Airway epithelial cell (primary cell): ENCODE measurements at places on chromosomes 4 and X. TPM values are rescaled to one million over a fixed set of nuclear protein-coding genes. Genes with fewer than 3 reads are reported as not detected.

Gene RRH
- not detected in 2 replicates for total RNA-seq

Gene PARM1
- 0.07 TPM in 1 of 2 replicates, not detected in the other for total RNA-seq

Gene SPIN3
- total RNA-seq, result 2.5 and 2.6 TPM in 2 replicates

Gene PDE6B
- total RNA-seq, result not detected in 2 replicates

Gene TMEM156
- 9.2 and 9.5 TPM in 2 replicates for total RNA-seq

Gene PWWP3B
- total RNA-seq, result 0.65 and 0.99 TPM in 2 replicates

Gene GC
- not detected in 2 replicates for total RNA-seq

Gene RAB39B
- total RNA-seq, result not detected in 2 replicates

Gene TEX11
- total RNA-seq, result not detected in 2 replicates

Gene MAGED4
- total RNA-seq, result 3.1 and 6.6 TPM in 2 replicates

Gene CT45A7
- total RNA-seq, result not detected in 2 replicates

Gene UGT2B17
- not detected in 2 replicates for total RNA-seq

Gene UGT2A3
- not detected in 2 replicates for total RNA-seq

Gene FGA
- total RNA-seq, result not detected in 2 replicates

Gene NOX1
- total RNA-seq, result not detected in 2 replicates

Gene TMEM35A
- 0.51 and 0.56 TPM in 2 replicates for total RNA-seq

Gene SMIM31
- not detected in 2 replicates for total RNA-seq
